ENCODE measurements at places on chromosomes 5 and 9.

DNA sequence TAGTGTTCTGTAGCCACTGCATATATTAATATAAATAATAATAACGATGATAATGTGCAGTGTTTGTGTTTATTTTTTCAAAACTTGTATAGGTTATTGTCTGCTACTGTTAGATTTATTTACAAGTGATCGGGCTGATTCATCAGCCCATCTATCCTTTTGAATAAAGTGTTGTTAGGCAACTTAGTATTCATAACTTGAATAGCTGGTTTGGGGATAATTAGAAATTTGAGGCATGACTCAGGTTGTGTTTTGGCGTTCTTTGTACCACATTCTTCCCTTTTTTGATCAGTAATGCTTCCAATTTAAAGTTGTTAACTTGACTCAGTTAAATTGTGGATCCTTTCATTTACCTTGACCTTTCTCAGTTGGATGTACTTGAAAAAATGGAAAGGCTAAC, 69.7 kb downstream of the FOCAD start:
- DNase-seq, result no peak

DNA sequence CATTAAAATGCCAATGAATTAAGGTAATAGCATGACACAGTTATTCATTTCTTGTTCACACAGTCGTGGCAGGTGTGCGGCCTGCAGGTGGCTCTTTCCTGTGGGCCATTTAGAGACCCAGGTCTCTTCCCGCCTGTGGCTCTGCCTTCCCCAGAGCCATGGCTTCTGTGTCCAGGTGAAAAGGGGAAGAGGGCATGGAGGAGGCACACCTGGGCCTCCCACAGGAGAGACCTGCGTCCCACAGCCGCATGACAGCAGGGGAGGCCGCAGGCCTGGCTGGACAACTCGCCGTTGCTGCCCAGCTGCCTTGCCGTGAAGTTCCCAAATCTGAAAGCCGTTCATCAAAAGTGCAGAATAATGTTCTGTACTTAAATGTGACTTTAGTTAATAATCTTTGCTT, 14.4 kb upstream of the PLEKHG4B start:
- DNase-seq, result no peak

- DNase-seq, result no peak
Observed at GRCh38 chr5:145056800-145057199, 778.3 kb downstream of the PRELID2 start.

- DNase-seq, result no peak
Observed at GRCh38 chr5:143176048-143176447, 227.4 kb downstream of the NR3C1 start.

DNA sequence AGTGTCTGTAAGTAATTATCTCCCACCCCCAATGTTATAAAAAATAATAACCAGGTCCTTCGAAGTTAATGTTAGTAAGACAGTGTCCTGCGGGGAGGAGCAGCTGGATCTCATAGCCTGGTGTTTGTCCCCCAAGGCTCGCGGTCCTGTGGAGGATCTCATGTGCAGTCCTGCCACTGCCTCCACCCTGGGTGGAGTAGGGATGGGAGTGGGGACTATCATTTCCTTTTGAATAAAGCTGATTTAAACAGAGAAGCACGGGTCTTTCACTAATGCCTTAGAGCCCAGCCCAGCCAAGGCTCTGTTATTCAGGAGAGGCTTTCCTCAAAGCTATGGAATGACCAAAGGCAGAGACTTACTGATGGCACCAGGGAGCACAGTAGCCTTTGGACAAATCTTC, 40.2 kb downstream of the SUB1 start:
- no peak for DNase-seq

Measured in eye (tissue), 1 donor.